ENCODE measurements at places on chromosomes 11 and 22.

DNA sequence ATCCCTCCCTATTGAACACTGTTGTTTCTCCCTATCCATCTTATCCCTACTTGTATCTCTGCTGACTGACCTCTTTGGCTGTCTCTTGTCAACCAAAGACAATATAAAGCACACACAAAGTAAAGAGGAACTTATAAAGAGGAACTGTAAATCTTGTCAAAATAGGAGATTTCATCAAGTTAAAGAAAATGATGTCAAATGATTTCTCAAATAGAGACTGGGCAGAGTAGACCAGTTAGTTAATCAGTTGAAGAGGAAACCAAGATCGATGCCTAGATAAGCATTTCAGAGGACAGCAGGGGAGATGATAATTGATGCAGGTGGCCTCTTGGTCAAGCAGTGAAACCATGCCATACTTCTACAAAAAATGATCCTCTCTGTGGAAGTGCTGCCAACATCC is 22.7 kb downstream of the KCNQ1OT1 start:
- no peak for DNase-seq

DNA sequence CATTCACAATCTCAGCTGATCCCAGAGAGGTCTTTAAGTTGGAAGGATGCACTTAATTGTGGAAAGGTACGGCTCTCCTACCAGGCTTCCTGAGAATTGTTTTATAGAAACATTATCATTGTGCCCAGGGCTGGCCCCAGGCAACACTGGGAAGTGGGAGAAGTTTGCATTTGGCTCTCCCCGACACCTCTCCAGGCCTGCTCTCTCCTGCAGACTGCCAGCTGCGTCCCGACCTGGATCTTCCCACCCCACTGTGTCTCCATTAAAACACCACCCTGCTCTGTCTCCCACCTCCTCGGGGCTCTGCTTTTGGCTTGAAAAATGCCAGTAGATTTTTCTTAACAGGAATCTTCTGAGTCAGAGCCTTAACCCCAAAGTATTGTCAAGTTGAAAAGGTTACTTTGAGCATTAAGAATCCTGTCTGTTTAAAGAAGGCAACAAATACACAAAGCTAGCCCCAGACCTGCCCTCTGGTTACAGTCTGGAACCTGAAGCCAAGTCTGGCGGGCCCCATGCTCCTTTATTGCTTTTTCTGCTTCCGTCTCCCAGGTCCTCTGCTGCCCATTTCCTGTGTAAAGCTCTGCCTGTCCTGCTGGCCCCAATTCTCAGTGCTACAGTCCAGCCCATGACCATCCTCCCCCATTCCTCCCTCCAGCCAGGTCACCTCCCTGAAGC is 530.2 kb downstream of the SOX6 start:
- no peak for DNase-seq

GRCh38 chr22:31891366-31892079 is 52.8 kb upstream of the YWHAH start:
- DNase-seq = no peak

GRCh38 chr22:37386441-37386840 is 40.8 kb downstream of the ELFN2 start:
- DNase-seq = no peak

DNA sequence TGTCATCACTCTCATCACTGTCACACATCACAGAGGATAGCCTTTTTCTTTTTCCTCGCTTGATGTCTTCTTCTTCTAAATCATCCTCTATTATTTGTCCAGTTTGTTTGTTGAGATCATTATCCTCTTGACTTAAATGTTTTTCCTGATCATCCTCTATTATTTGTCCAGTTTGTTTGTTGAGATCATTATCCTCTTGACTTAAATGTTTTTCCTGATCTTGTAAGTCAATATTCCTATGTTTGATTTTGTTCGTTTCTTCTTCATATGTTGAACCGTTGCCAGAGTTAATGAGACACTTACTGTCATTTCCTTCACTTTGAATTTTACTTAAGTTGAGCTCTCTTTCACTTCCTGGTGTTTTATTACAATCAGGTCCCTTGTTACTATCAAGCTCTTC is 5.6 kb downstream of the CCDC82 start:
- no peak for DNase-seq

GRCh38 chr11:102499151-102499550 is 31.4 kb downstream of the MMP7 start:
- no peak for DNase-seq

- DNase-seq = no peak
Measured at GRCh38 chr11:42709216-42709615, 602.6 kb upstream of the API5 start.

DNA sequence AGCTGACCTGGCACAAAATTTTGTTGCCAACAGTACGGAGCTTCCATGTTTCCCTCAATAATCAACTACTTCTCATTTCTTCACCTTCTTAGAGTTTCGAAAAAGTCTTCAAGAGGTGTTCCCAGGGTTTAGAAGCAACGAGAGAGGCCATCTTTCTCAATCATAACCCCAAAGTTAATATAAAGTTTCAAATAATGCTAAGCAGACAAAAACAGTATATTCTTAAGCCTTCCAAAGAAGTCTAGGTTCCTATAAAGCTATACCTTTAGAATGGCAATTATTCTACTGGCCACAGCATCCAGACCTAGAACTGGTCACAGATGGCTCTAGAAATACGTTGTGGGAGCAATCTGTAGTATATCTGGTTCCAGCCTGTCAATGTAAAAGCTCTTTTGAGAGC is 16.9 kb downstream of the DDX6 start:
- DNase-seq = no peak

DNA sequence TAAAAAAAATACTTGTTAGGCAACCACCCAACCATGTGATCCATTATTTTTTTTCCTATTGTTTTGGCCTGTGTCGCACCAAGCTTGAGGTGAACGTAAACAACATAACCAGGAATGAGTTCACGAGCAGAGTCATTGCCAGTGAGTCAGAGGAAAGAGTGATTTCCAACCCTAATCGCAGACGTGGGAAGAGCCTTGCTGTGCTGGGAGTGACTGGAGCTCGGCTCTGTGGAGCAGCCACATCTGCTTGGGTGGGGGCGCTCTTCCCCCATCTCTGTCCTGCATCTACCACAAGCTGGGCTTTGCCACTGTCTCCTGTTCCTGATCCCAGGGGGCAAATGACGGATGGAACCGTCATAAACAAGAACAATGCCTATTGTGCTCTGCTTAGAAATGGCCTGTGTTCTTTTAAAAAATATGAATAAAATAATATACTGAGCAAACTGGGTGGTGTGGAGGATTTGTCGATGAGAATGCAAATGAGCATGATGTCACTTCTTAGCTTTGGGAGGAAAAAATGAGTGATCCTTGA is 210.0 kb downstream of the KIRREL3 start:
- no peak for DNase-seq

- DNase-seq = peak; percentile 69
Measured at GRCh38 chr22:19959043-19959586, 17.5 kb upstream of the TXNRD2 start.

DNA sequence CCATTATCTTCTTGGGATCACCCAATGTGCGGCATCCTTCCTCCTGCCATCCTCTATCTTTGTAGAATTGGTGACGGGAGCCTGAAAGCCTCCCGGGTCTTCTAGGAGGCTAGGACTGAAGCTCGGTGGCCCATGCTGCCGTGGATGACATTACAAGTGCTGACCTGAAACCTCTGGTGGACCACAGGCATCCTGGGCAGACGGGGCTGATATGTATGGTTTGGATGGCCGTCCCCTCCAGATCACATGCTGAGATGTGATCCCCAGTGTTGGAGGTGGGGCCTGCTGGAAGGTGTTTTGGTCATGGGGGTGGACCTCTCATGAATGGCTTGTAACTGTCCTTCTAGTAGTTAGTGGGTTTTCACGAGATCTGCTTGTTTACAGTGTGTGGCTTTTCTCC is 1525.8 kb downstream of the BRD1 start:
- no peak for DNase-seq

- DNase-seq = no peak
Measured at GRCh38 chr22:45317551-45318167, 7.9 kb downstream of the FAM118A start.

- DNase-seq = no peak
Measured at GRCh38 chr22:20155330-20156041, 4.6 kb upstream of the CCDC188 start.

DNA sequence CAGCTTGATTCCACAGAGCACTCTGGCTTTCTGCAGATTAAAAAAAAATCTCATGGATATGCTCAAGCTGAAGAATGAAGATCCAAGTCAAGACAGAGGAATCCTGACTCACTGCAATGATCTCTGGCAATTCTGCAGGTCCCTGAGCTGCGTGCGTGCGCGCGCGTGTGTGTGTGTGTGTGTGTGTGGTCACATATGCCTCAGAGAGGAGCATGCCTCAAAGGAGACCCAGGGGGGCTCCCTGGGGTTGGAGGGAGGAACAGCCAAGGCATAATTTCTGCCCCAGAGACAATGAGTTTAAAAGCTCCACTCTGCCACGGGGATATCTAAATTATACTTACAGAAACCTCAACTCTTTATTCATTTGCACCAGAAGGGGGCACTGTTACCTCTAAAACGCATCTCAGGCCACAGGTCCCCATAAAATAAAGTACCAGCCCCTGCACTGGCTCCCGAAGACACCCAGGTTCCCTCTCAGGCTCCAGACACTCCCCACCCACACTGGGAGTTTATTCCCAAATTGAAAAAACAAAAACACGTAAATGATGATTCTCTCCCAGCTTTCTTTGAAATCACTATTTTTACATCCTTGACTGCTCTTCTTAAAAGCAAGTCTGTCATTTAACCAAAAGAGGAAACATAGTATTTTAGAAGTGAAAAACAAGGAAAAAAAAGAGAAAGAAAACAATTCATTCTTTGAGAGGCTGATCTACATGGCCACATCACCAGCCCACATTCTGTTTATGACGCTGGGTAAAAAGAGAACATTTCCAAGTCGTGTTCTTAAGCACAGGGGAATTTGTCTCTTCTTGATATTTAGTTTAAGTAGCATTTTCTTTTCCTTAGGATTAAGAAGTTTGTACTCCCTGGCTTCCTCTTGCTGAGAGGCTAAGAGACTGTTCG is 401.0 kb downstream of the LARGE1 start:
- DNase-seq = peak; percentile 3

DNA sequence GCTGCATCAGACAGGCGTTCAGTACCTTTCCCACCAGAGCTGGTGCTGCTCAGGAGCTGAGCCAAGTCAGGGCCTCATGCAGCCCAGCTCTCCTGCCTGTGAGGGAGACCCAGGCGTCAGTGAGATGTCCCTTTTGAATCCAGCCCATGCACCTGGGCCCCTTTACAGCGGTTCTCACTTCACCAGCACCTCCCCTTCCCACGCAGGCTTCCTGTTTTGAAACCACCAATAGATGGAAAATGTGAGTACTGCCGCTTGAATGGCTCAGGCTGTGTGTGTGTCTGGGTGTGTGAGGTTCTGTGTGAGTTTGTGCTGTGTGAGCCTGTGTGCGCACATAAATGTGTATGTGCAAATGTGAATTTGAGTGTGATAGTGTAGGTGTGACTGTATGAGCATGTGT is 88.4 kb downstream of the UBASH3B start:
- no peak for DNase-seq

DNA sequence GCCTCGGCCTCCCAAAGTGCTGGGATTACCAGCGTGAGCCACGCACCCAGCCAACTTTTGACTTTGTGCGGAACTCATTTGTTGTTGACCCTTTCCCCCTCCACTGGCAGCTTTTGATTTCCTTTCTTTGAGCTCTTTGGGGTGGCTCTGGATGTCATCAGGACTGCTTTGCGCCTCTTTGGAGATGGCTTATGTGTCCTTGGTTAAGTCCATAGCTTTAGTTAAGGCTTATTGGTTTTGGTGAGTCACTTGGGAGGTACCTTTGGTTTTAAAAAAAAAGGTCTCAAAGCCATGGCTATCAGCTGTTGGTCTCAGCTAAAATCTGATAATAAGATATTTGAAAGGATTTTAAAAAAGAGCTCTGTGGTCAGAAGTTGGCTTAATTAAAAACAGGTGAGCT is 5.1 kb upstream of the ARSA start:
- no peak for DNase-seq

DNA sequence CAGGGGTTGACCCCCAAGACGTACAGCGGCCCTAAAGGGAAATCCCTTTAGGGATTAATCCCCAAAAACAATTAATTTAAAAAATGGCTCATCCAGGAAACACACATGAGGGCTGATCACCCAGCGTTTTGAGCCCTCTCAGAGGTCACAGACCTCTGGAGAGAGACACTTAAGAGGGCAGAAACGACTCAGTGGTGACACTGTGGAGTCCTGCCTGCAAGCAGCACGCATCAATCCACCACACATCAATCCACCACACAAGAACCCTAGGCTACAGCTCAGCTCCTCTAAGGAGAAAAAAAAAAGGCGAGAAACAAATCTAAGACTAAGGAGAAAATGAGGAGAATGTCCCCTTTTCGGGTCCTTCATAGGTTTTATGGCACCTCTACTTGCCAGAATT is 12.5 kb upstream of the SELENOH start:
- DNase-seq = no peak

GRCh38 chr11:113894421-113894996 is 10.1 kb upstream of the HTR3B start:
- DNase-seq = no peak

DNA sequence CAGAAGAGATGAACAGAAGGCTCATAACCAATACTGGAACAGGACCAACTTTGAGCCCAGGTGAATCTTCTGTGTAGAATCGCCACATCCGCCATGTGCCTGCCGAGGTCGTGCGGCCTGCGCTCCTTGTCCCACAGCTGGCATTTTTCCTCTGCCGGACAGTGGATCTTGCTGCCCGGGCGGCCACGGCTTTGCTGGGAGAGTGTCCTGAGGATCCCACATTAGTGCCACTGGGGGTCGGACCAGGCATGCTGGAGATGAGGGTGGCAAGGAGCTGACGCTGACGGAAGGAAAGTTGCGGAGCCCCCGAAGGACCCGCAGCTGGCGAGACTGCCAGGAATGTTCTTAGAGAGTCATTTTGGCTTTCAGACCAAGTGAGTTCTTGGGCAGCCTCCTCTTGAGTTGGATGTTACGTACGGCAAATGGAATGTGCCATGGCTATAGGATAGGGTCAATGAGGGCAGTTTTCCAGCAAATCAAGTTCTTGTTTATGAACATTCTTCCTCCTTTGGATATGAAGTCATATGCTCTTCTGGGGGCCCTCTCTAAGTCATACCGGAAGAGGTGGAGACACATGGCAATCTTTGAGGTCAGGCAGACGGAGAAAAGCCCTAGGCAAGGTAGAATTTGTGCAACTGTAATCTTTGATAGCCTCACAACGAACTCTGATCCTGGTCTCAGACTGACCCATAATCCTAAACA is 57.4 kb upstream of the NUP160 start:
- DNase-seq = no peak

DNA sequence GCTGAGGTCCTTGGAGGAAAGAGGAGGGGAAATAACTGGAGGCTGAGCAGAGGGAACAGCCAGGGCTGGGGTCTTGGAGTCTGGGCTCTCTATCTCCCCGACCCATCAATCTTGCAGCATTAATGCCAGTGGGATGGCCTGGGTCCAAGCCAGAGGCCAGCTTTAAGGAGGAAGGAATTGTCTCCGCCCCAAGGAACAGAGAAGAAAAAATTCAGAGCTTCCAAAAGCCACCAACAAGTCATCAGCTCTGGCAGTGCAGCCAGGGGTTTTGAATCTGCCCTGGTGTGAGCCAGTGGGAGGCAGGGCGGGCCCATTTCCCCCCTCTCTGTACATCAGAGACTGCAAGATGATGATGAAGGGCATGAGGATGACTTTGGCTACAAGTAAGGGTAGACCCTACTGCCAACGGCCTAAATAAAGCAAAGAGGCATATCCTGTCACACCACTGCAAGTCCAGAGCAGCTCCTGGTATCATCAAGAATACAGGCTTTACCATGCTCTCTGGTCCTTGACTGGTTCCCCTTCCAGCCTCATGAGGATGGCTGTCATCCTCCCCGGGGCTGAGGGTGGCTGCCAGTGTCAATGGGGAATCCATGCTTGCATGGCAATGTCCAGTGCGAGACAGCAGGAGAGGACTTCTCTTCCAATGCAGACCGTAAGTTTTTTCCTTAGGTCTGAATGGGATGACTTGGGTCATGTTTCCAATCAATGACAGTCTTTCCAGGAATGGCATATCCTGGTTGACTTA is 34.4 kb downstream of the LRRC32 start:
- no peak for DNase-seq
